ENCODE measurements at places on chromosomes 13 and 19. TPM values are rescaled to one million over a fixed set of nuclear protein-coding genes. Genes with fewer than 3 reads are reported as not detected.

DNA sequence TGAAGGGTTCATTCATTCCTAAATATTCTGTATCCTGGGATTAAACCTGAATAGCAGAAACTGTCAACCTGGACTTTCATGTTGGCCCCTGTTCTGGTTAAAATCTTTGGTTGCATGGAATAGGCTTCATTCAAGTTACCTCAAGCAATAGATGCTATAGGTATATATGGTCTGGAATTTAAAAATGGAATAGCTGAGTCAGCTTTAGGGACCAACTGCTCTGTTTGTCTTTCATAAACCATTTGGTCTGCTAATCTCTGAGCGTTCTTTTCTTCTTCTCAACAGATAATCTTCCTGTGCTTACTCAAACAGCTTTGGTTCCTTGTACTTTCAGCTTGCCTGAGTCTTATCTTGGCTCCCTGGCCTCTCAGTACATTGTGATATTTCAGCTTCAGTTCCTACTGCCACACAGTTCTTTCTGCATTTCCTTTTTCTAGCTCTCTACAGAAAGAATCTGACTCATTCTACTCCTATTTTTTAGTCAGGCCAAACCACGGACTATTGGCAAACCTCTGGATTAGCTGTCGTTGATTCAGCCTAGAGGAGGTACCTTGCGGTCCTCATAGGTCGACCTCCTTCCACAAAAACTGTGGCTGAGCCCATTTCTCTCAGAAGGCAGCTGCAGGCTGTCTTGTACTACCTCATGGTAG lies 35.9 kb upstream of the MAB21L1 start:
- H3K27ac ChIP-seq, result no peak overlapping the region
- H3K4me1 ChIP-seq, result no peaks in the 10 kb centered on the region
- H3K4me3 ChIP-seq, result no peak overlapping the region
- H3K36me3 ChIP-seq, result no peaks in the 10 kb centered on the region
- H3K27me3 ChIP-seq, result no peaks in the 10 kb centered on the region

GRCh38 chr19:310141-310651 lies 19.0 kb upstream of the PLPP2 start:
- DNase-seq, result peak; percentile 56
- H3K27me3 ChIP-seq, result no peaks in the 10 kb centered on the region
- no peaks in the 10 kb centered on the region for H3K4me1 ChIP-seq
- H3K36me3 ChIP-seq, result peaks cover 68% of the 10 kb centered on the region
- H3K4me3 ChIP-seq, result peak overlapping the region; percentile 49
- H3K27ac ChIP-seq, result peak overlapping the region; percentile 86

- no peaks in the 10 kb centered on the region for H3K36me3 ChIP-seq
- H3K27me3 ChIP-seq, result no peaks in the 10 kb centered on the region
- no peak for DNase-seq
- H3K4me1 ChIP-seq, result peaks cover 22% of the 10 kb centered on the region
- H3K27ac ChIP-seq, result peak overlapping the region; percentile 78
Measured at GRCh38 chr19:941292-942132, 15.7 kb downstream of the ARID3A start.

DNA sequence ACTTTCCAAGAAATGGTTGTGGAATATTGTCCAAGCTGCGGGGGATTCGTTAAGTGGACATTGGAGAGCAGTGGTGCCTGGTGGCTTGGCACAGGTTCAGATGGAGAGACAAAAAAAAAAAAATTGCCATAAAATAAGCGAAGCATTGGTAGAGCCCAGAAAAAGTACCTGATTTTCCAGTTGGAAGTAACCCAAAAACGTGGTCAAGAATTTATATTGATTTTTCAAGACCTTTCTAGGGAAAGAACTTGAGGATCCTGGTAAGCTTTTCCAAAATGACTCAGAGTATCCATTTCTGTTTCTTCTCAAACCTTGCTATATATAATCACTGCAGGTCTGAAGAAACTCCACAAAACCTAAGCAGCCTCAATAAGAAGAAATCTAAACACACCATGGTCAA lies 94.6 kb downstream of the ING1 start:
- H3K36me3 ChIP-seq, result no peaks in the 10 kb centered on the region
- DNase-seq, result no peak
- peaks cover 40% of the 10 kb centered on the region for H3K27me3 ChIP-seq
- H3K4me1 ChIP-seq, result peaks cover 5% of the 10 kb centered on the region
- no peak overlapping the region for H3K27ac ChIP-seq

The LPAR2 gene
- total RNA-seq, result 23.5 TPM
